ENCODE measurements at places on chromosomes 3 and 15.

GRCh38 chr3:7759630-7760029 lies 742.0 kb upstream of the LMCD1 start:
- DNase-seq: no peak

DNA sequence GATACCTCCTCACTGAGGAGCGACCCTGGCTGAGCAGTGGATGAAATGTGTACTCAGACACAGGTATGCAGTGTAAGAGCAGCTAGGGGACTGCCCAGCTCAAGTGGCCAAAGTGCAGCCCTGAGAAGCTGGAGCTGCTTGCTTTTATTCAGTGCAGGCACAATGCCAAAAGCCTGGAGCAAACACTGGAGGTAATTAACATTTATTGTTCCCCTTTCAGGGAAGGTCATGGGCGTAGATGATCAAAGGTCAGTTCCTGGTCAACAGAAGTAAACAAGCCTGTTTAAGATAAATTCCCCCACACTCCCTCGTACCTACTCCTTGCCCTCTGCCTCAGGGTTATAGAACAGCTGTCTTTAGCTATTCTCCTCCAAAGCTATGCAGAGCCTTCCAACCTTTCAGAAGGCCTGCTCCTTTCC lies 17.5 kb downstream of the PLA2G4F start:
- DNase-seq: no peak

DNA sequence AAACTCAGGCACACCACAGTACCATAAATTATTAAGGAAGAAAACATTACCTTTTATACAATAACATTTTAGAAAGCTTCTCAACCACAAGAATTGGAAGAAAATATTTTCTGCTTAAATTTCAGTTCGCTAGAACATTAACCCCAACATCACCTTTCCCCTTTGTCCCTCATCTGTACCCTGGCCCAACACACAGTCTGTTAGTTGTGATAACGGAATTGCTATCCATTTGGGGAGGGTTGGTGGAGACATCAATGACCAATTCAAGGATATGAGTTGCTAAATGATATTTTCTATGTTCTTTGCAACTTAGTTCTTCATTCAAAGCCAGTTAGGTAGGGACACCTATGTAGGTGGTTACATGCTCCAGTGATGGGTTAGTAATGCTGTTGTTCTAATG lies 5.8 kb downstream of the EID1 start:
- DNase-seq: no peak

GRCh38 chr3:25856902-25857518 lies 67.1 kb downstream of the OXSM start:
- no peak for DNase-seq

All from CD4-positive, alpha-beta memory T cell (primary cell).